ENCODE measurements at places on chromosomes 7 and 10.

DNA sequence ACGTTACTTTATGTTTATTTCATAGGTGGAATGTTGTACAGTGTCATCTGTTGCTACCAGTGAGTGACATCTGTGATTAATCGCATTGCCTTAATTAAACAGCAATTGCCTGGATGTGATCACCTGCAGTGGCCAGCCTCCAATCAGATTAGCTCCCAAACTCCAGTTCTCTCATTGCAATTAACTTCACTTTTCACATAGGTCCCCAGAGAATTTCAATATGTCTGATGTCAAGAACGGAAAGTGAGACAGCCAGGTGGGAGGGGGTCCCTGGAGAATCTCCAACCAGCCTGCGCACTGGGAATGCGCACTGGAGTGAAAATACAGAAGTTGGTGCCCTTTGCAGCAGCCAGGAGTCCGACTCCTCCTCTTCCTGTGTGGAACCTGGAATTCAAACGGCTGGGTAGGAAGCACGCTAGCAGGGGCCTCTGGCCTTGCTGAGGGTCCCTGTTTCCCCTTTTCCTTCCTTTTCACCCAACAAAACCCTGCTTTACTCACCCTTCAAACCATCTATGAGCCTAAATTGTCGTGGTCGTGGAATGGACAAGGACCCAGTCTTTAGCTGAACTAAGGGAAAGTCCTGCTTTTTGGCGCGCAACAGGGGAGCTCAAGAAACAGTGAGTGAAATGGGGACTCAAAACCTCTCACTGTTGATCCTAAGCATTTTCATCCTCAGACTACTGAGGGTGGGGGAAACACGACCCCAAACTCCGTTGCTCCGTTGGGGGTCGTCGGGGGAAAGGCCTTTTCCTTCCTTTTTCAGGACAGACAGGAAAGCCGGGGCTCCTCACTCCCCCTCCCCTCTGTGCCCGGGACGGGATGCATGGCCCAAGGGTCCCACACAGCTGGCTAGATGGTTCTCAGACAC, 1355.5 kb upstream of the LRRTM3 start:
- DNase-seq, result peak; percentile 51

- no peak for DNase-seq
These were observed 179.2 kb upstream of the FAM3C start for GRCh38 chr7:121575194-121575765.

GRCh38 chr7:140146574-140146973, 30.2 kb downstream of the KDM7A start:
- no peak for DNase-seq

GRCh38 chr10:35172574-35172973, 45.9 kb downstream of the CREM start:
- DNase-seq, result peak; percentile 72

- no peak for DNase-seq
These were observed 22.2 kb downstream of the LBX1 start for GRCh38 chr10:101207026-101207425.

DNA sequence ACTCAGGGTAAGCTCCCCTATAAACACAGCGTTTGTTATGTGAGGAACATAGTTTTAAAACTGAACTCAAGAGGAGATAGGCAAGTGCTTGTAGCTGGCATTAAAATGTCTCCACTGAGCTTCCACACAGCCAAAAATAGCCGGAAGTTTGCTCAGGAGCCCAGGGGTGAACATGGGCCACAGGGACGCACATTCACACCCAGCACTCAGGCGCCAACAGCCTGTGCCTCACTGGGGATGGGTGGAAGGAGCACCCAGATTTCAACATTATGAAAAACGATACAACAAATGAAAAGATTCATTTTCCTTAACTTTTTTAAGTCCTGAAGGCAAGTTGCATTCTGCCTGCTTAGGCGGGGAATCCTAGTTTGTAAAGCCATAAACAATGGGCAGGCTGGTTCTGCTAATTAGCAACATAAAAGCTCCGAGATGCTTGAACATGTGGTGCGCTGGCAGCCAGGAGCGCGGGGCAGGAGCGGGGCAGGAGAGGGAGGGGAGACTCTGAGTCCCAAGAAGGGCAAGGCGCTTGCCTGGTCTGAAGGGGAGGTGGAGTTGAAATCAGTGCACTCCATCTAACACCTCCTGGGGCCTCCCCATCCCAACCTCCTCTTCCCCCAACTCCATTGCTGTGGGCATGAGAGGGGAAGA, 235.9 kb downstream of the COBL start:
- no peak for DNase-seq

DNA sequence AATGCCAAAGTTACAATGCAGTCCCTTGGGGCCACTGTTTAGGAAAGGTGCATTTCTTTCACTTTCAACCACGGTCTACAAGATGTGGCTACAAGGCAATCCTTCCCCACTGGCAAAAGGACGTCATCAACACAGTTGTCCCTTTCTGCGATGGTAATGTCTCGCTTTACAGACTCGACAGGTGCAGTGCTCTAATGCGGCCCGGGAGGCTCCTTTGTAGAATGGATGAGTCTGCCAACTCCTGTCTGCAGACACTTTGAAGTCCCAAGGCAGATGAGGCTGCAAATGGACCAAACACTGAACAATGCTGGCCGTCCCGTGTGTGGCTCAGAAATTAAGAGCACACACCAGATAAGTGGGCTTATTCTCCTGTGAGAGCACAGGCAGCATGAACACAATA, 133.7 kb downstream of the PIP4K2A start:
- no peak for DNase-seq
